Pericardium fibroblast (primary cell): ENCODE measurements at places on chromosomes 11 and 22. TPM values are rescaled to one million over a fixed set of nuclear protein-coding genes. Genes with fewer than 3 reads are reported as not detected.

The KCNJ5 gene
- total RNA-seq = not detected in 2 replicates

The C1QTNF5 gene
- total RNA-seq = 42.8 and 52.9 TPM in 2 replicates

The MS4A12 gene
- total RNA-seq = not detected in 2 replicates

The C11orf65 gene
- 0.09 and 3.6 TPM in 2 replicates for total RNA-seq
